ENCODE measurements at places on chromosomes 1 and 21.

- DNase-seq, result no peak
Measured at GRCh38 chr1:190511554-190511953, 33.9 kb upstream of the BRINP3 start.

DNA sequence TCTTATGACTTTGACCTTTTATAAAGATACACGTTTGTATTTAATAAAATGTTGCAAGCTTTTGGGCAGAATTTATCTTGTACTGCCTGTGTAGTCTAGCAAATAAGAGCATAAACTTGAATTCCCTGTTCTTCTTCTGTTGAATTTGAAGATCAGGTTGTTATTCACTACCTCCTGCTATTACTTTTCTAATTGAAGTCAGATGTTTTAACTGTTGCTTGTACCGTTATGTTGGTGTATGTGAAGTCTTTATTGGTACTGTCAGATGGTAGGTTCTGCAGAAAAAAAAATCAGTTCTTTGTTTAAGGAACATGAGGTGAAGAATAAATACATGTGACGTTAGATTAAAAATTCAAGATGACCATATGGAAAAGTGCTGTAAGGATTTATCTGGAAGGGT, 69.1 kb downstream of the DYRK1A start:
- no peak for DNase-seq

- no peak for DNase-seq
Measured at GRCh38 chr1:184888505-184888904, 85.8 kb downstream of the NIBAN1 start.

DNA sequence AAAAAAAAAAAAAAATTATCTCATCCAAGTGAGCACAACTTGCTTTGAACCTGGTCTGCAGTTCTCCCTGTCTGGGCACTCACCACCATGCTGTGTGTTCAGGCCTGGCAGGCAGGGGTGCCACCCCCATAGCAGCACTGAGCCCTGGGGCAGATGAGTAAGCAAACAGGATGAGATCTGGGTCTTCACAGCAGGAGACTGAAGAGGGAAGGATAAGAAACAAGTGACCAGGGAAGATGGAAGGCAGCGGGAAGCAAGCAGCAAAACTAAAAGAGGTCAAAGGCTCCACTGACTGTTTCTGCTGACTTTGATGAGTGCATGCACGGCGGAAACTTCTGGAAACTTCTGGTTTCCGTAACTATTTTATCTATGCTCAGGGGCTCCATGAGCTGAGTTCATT, 133.5 kb upstream of the SOD1 start:
- DNase-seq, result no peak

GRCh38 chr1:218034468-218034867, 250.6 kb upstream of the RRP15 start:
- peak; percentile 21 for DNase-seq
